ENCODE measurements at places on chromosomes 13 and 19.
A peak's percentile ranks its signal among the peaks of the same experiment; 100 is the strongest.

- DNase-seq: peak; percentile 72
Observed at GRCh38 chr19:4066682-4067395, at the start of gene ZBTB7A. TSS of gene ZBTB7A (minus strand) at chr19:4066899. CDS start at chr19:4055232, 11,667 bp downstream.

DNA sequence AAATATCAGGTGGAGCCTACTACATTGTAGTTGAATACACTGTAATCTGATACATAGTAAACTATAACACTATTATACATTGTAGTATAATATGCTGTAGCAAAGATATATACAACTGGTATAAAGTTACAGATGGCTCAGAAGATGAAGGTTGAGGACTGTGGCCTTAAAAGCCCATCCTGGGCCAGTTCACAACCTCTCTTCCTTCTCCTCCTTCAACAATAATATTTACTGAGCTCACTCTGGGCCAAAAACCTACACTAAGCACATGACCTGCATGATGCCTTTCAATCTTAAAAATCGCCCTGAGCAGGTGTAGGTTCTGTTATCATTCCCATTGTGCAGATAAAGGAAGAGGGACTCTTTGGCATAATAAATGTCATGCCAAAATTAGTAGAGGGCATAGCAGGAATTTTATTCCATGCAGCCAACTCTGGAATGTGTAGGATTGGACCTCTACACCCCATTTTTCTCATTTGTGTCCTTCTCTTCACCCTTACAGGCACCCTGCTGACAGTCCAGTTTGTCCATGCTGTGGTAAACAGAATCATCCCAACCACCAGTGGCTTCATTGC, 14.6 kb upstream of the SIN3B start:
- no peak for DNase-seq

GRCh38 chr19:10230173-10230860, 814 bp downstream of the S1PR2 start:
- peak; percentile 79 for DNase-seq

DNA sequence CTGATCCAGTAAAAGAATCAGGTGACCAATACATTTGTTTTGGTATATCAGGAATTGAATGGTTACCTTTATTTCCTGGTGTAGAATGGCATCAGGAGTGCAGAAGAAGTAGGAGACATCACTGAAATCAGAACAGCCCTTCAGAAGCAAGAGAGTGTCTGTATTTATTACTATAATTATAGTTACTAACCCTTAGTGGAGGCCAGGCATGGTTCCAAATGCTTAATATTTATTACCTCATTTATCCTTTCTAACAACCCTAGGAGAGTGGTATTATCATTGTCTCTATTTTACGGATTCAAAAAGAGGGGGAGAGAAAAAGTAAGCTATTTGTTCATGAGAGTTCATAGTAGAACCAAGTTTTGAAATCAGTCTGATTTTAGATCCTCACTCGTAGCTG, 1292.9 kb downstream of the PCDH9 start:
- DNase-seq: no peak

GRCh38 chr13:76737526-76737925, 148.7 kb downstream of the KCTD12 start:
- DNase-seq: no peak

DNA sequence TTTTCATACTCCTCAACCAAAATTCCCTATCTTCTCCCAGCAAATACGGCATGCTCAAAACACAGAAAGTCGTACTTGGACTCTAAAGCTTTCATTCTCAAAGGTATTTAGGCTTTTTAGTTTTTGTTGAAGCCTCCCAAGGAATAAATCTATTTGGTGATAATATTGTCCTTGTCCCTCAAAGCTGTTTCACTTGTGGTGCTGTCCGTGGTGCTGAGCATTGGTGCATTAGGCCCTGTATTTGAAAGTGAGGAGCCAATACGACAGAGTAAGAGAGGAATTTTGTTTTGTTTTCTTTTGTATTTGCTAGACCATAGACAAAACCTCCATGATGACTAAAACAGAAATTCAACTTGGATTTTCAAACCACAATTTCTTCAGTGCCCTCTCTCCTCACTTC, 3.2 kb upstream of the LGALS13 start:
- peak; percentile 77 for DNase-seq

DNA sequence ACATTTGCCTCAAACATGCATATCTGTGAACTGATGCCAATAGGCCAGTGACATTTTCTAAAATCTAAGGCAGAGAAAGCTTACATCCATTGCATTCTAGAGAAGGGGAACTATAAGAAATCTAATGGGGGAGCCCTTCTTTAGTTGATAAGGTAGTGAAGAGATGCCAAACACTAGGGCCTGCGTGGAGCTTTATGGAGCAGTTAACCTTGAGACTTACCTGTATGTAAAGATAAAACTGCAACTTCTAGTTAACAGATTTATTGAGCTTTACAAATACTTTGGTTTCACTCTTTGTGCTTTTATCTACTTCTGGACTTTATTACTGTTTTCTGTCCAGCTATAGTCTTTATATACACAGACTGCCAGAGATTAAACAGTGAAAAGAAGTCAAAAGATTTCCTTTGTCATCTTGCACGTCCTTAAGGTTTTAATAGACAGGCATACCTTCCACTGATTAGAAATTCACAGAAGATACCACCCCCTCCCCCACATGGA, 457.6 kb downstream of the KLF12 start:
- no peak for DNase-seq

DNA sequence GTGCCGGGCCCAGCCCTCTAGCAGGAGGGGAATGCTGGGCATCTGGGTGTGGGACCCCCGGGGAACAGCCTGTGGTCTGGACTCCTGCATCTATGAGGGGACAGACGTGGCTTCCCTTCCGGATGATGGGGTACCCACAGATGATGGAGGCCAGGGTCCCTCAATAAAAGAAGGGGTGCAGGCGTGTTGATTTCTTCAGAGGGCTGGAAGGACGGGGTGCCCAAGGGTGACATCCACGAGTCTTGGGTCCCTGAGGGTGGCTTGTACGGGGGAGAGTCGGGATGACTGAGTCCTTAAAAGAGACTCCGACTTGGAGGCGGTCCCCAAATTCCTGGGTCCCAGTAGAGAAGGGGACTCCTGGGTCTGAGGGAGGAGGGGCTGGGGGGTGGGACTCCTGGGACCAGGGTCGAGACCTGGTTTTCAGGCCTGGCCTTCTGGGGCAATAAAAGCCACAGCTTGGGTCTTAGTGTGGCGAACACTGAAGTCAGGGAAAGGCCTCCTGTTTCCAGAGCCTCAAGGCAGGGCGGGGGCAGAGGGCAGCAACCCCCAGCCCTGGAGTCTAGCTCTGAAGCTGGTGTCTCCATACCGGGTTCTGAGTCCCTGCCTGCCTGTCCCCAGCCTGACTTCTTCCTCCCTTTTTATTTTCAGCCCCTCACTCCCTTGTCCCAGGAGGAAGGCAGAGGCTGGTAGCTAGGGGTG, 459 bp upstream of the GRIN2D start:
- no peak for DNase-seq

GRCh38 chr19:9793071-9793591, 24.6 kb upstream of the ZNF846 start:
- no peak for DNase-seq

DNA sequence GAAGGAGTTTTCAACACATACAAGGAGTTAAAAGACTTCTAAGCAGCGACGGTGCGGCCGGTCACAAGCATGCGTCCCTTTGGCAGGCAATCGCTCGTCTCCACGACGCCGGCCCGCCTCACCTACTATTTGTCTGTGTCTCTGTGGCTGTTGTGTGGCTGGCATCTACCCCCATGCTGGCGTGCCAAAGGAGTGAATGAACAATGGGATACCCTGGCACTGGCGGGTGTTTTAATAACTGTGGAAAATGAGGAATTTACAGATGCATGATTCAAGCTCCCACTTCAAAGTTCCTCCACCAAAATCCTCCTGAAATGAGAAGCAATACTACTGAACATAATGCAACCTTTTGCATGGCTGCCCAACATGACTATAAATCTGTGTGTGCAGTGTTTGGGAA, 176.6 kb downstream of the KLF5 start:
- DNase-seq: no peak

GRCh38 chr13:99843872-99844271, 127.7 kb downstream of the ZIC5 start:
- no peak for DNase-seq

DNA sequence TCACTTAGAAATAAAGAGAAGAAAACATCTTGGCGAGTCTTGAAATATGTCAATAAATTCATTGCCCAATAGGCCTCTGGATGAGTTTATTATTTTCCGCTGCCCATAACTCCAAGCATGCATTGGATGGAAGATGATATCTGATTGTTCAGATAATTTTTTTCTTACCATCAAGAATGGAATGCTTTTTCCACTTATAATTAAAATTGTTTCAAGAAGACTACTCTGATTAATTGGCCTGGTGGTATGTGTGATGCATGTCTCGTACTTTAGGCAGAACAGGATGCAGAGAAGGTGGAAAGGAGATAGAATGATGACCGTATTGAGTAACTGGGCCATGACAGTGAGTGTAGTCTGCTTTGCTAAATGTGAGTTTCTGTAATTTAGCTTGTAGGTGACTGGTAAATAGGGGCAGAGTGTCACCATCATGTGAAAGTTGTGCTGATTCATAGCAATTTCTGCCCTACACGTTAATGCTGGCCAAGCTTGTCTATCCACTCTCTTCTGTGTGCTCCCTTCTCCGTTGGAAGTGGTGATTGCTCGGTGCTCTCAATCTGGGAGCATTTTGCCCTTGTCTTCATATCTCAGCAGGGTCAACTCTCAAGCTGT, 13.5 kb upstream of the SPATA13 start:
- no peak for DNase-seq

- no peak for DNase-seq
Observed at GRCh38 chr13:60150538-60150937, 13.2 kb downstream of the DIAPH3 start.

DNA sequence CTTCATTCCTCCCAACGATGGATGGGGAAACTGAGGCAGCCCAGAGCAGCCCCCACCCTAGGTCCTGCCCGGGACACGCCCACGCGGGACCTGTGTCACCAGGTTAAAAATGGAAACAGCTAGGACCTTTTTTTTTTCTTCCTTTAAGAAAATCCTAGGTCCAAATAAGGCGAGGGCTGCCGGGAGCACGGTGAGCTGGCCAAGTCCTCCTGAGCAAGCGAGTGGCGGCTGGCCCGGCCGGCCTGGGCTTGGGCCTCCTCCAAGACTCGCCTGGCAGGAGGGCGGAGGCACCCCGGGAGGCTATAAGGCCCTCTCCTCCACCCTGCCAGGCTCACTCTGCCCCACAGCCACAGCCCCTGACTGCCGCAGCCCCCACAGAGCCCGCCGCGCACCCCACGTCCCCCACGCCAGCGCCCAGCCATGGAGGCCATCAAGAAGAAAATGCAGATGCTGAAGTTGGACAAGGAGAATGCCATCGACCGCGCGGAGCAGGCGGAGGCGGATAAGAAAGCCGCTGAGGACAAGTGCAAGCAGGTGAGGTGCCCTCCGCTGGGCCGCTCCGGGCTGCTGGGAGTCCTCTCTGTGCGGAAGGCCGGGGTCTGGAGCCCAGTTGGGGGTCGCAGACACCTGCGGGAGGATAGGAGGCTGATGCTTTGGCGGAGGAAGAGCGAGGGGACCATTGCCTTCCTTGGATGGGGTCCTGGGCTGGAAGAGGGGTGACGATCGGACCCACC, 8.9 kb upstream of the TPM4 start:
- DNase-seq: no peak

GRCh38 chr19:7200736-7201135, 93.5 kb downstream of the INSR start:
- no peak for DNase-seq

DNA sequence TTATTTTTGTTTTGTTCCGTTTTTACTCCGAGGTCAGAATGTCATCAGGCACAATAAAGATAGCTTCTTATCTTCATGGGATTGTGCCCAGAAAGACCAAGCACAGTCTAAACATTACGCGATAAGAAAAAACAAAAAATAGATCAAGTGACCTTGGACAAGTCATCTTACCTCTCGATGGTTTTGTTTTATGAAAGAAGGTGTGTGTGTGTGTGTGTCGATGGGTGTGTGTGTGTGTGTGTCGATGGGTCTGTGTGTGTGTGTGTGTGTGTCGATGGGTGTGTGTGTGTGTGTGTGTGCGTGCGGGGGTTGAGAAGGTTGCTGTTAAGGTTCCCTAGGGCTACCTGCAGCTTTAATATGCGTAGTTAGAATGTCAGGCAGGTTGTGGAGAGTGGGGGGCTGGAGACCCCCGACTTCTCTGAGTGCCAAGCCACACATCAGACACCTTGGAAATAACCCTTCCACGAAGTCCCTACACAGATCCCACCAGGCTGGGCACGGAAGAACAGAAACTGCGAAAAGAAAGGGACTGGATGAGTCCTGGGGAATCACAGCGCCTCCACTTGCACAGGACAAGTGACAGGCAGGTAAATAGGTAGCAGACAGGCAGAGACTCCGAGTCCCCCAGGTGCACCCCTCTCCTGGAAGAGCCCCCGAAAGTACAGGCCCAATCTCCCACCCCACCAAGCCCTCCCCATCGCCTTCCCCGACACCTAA, 458 bp upstream of the ATP8A2 start:
- DNase-seq: no peak

DNA sequence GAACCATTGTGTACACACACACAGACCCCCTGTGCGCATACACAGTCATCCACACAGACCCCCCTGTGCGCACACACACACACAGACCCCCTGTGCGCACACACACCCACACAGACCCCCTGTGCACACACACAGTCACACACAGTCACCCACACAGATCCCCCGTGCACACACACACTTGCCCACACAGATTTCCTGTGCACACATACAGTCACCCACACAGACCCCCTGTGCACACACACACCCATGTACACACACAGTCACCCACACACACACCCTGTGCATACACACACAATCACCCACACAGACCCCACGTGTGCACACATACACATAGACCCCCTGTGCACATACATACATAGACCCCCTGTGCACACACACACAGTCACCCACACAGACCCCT, 106.1 kb downstream of the HSPH1 start:
- DNase-seq: no peak

GRCh38 chr13:75370774-75371173, 111.2 kb downstream of the TBC1D4 start:
- DNase-seq: no peak

DNA sequence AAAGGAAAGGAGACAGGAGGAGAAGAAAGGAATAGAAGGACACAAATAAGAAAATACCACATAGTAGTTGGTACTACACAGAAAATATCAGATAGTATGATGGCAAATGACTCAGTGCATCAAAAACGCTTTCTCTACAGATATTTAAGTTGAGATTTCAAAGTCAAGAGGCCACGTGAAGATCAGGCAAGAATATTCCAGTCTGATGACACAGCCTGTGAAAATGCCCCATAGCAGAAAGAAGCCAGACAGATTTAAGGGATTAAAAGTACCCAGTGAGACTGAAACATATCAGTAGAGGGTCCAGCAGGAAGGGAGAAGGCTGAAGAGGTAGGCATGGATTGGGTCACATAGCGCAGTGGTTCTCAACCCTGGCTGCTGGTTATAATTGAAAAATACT, 113.7 kb downstream of the VWA8 start:
- DNase-seq: no peak
